ENCODE measurements at places on chromosomes 12 and 14. TPM values are rescaled to one million over a fixed set of nuclear protein-coding genes. Genes with fewer than 3 reads are reported as not detected.

The HVCN1 gene
- 2.8 TPM for total RNA-seq

The INHBC gene
- total RNA-seq, result not detected

The COX8C gene
- not detected for total RNA-seq

The SERPINA4 gene
- not detected for total RNA-seq

The ADCY6 gene
- 0.41 TPM for total RNA-seq

The RAB2B gene
- total RNA-seq, result 48.8 TPM

The HOXC12 gene
- total RNA-seq, result not detected

The SLC5A8 gene
- not detected for total RNA-seq

The NRXN3 gene
- not detected for total RNA-seq

The PDZRN4 gene
- total RNA-seq, result not detected

The ENDOU gene
- total RNA-seq, result not detected

The MYL2 gene
- not detected for total RNA-seq

The ETNK1 gene
- total RNA-seq, result 66.5 TPM

The RPGRIP1 gene
- total RNA-seq, result not detected

The CCND2 gene
- 571 TPM for total RNA-seq

DNA sequence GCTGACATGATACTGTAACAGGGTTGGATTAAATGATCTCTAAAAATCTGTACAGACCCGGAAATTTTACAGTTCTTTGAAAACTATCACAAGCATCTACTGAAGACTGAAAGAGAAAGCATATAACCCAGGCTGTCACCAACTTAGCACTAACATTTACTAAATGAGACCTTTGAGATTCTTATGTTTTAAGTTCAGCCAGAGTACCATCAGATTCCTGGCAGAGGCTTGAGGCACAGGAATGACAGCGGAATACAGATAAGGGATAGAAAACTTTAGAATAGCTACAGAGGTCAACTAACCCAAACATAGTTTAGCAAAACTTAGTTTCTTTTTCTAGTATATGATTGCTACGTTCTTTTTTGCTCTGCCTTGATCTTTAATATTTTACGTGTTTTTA, 91.6 kb upstream of the FERMT2 start:
- no peak for DNase-seq

- DNase-seq, result no peak
These were observed 58.7 kb downstream of the FUT8 start for GRCh38 chr14:65471038-65471878.

- no peak for DNase-seq
These were observed 49.3 kb downstream of the PKP2 start for GRCh38 chr12:32847287-32847686.

- DNase-seq, result no peak
These were observed 53.7 kb downstream of the SOX5 start for GRCh38 chr12:23895792-23896218.

GRCh38 chr14:74882103-74882920, 596 bp downstream of the DLST start:
- DNase-seq, result no peak

- DNase-seq, result no peak
These were observed 4.7 kb downstream of the SPRYD3 start for GRCh38 chr12:53074283-53074998.

DNA sequence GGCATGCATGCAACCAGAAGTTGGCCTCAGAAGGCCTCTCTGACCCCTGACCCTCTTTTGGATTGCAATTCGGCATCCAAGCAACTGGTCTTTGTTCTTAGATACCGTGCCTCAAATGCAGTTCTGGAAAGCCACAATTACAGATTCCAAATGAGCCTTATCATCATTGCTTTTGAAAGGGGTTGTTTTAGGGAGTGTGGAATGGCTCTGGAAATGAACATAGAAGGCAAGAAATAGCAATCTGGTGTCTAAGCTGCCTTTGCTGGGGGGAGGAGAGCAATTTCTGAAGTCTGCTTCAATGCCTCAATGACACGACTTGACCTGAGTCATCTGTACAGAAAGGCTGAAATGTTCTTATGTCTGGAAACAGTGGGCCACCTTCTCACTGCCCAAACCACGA, 250.1 kb downstream of the NUAK1 start:
- no peak for DNase-seq

DNA sequence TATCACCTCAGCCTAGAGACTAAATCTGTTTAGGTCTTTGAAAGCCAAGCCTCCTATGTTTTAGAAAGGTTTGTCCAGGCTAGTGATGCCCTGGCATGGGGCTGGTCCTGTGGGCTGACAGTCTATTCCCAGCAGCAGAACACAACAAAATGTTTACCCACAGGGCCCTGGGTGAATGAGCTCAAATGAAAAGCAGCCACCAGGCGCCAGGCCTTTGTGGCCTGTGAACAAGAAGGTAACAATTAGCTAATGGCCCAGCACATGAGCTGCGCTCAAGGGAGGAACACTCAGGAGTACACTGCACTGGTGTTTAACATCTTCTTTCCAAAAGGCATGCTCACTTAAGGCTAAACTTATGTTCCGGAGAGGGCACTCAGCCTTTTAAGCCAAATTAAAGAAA, 202.2 kb downstream of the MON2 start:
- DNase-seq, result no peak

GRCh38 chr12:6361834-6362233, 13.5 kb downstream of the SCNN1A start:
- DNase-seq, result no peak

DNA sequence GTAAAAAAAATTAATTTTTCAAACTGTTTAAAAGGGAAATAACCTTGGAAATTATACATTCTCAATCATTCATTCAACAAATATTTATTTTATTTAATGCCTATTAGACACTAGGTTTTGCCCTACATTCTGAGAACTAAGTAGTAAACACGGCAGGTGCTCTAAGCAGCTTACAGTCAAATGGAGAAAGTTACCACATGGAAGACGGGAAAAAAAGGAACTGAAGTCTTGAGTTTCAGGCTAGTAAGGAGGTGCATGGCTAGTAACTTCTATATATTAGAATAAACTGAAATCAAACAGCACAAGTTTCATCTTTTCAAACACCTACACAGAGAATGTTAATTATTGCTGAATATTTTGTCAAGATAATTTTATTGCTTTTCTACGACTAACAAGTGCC, 52.9 kb downstream of the C12orf42 start:
- no peak for DNase-seq

- DNase-seq, result no peak
These were observed 8.9 kb upstream of the MYH7 start for GRCh38 chr14:23444314-23444713.

GRCh38 chr14:23566778-23567185, 809 bp downstream of the AP1G2 start:
- DNase-seq, result no peak

- DNase-seq, result no peak
These were observed 248.6 kb downstream of the BCL11B start for GRCh38 chr14:99023371-99023770.

- no peak for DNase-seq
These were observed 3.3 kb upstream of the CRIP2 start for GRCh38 chr14:105471297-105471821.

- no peak for DNase-seq
These were observed 244.6 kb upstream of the SFSWAP start for GRCh38 chr12:131466306-131466705.

- DNase-seq, result no peak
These were observed 15.6 kb downstream of the CLECL1 start for GRCh38 chr12:9717070-9717925.

DNA sequence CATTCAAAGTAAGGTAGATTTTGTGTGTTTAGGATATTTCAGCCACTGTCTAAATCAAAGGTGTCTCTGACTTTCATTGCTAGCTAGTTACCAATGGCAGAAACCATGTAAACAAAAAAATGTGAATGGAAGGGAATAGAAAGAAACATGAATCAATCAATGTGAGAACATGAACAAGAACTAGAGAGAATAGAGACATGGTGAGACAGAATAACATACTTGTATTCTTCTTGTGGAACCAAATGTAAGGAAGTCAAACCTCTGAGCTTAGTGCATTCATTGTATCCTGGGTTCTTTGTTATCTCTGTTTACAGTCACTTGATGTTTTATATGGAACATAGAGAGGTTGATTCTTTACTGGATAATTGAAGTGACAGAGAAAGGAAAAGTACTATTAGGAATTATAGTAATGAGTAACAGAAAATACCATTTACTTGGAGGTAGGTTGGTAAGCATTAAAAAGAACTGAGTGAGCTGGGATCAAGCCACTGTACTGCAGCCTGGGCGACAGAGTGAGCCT, 2.6 kb upstream of the WNK1 start:
- DNase-seq, result no peak

DNA sequence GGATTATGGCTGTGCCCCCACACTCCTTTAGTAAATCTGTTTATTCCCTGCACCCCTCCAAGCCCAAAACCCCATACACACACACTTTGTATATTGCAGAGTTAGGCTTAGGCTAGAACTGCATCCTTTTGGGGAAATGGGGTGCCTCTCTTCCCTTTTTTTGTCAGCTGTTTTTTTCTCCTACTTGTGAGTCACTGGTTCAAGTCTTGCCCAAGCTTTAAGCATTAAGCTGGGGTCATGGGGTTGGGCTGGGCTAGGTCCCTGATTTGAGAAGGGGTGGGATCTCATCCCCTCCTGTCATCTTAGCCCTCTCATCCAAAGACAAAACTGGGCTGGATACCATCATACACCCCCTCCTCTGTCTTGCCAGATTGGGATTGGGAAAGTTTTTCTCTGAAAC, 1.6 kb downstream of the LRP1 start:
- no peak for DNase-seq

DNA sequence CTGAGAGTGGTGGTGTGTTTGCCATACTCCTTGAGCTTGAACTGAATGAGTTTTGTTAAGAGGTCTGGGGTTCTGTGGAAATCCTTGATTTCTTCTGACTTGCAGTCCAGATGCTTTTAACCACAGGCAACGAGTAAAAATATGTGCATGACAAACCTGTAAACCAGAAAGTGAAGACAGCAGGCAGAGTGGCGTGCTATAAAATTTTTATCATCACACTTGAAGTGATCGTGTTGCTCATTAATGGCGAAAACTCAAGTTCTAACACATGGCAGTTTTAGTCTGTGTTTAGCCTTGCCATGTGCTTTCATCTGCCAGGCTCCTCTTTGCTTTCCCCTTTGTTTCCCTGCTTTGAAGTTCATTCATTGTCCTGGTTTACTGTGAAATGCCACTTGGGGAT, 28.0 kb downstream of the TXNRD1 start:
- DNase-seq, result no peak

DNA sequence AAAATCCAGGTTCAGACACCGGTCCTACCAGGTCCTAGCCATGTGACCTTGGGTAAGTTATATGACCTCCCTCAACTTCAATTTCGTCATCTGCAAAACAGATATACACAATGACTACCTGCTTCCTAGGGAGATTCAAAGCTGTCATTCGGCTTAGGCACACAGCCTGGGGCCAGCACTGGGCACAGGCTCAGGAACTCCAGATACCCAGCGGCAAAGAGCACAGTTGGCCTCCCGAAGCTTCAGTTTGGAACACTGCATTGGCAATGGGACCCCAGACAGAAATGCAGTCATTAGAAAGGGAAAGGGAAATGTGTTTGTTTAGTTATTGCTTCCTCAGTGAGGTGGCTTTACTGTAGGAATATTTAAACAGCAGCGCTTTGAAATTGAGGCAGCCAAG, 11.4 kb downstream of the PLEKHG6 start:
- no peak for DNase-seq

GRCh38 chr12:68157380-68157779, 2.2 kb downstream of the IFNG start:
- no peak for DNase-seq

DNA sequence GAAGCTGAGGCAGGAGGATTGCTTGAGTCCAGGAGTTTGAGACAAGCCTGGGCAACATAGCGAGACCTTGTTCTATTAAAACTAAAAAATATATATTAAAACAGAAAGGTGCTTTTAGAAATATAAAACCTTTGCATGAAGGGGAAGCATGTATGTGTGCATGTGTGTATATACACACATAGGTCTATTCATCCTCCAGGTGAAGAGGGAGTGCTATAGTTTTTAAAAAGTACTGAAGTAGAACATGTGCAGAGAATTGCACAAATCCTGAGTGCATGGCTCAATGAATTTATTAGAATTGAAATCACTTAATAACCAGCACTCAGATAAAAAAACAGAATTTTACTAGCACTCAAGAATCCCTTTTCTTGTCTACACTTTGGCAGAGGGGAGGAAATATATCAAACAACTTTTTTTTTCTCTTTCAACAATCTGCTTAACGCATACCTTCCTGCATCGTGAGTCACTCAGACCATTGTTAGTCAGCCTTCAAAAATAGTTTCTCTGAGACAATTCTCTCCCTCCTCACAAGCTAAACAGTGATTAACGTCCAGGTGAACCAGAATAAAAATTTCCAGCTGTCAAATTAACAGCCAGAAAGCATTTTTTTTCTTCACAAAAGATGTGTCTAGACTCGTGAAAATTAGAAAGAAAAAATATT, 17.7 kb upstream of the NEDD1 start:
- DNase-seq, result no peak

DNA sequence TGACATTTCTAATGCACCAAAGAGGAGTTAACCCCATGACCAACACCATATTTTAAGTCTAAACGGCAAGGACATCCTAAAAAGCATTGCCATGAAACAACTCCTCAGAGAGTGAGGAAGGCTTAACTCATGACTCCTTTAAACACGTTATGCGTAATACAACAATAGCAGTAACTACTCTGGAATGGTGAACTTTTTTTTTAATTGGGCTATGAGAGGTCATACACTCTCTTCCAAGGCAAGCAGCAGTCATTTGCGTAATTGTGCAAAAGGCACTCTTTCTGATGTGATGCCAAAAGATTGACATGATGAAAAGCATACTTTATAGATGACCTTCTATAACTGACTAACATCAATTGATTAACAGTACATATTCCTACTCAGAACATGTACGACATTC, 39.4 kb downstream of the RHOJ start:
- DNase-seq, result no peak

DNA sequence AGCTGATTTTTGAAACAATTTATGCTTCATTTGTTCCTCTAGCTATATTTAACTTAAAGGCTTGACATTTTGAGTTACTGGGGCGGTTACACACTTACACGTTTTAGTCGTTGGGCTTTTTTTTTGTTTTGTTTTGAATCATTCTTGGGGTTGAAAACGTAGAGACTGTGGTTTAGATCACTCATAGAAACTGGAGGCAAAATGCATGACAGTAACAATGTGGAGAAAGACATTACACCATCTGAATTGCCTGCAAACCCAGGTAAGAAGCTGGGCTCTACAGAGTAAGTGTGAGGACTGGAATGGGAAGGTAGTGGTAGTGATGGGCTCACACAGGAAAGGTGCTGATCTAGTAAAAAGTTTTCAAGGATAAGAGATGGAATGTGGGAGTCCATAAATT, at the start of gene CLEC2D:
Gene CLEC2D, plus strand, starts transcription at position 180 of the 400 bp plus-strand sequence. Its CDS starts 22 bp downstream, at position 202.
- DNase-seq, result peak; percentile 65

- DNase-seq, result no peak
These were observed 124.6 kb downstream of the SINHCAF start for GRCh38 chr12:31201382-31201781.

Measured in activated naive CD4-positive, alpha-beta T cell treated with anti-CD3 and anti-CD28 coated beads, Interleukin-2, amount 50 U/mL, for 72 hours (primary cell).